Progenitor cell of endocrine pancreas (in vitro differentiated cells): ENCODE measurements at places on chromosomes 13 and 19. TPM values are rescaled to one million over a fixed set of nuclear protein-coding genes. Genes with fewer than 3 reads are reported as not detected.

DNAAF3 gene
- total RNA-seq = 14.9 and 18.4 TPM in 2 replicates

KLF12 gene
- total RNA-seq = 25.2 and 25.4 TPM in 2 replicates

SKA3 gene
- total RNA-seq = 14.3 and 16.2 TPM in 2 replicates

ZNF491 gene
- 5.4 and 6.5 TPM in 2 replicates for total RNA-seq

CDC42EP5 gene
- total RNA-seq = 1.6 and 2.1 TPM in 2 replicates

ZNF208 gene
- total RNA-seq = not detected in 2 replicates

NTN5 gene
- total RNA-seq = 0.91 and 1.0 TPM in 2 replicates

ZNF17 gene
- 14.7 and 17.7 TPM in 2 replicates for total RNA-seq

- no peak for DNase-seq
Measured at GRCh38 chr19:5624018-5624663, 1.3 kb downstream of the SAFB start.

DNA sequence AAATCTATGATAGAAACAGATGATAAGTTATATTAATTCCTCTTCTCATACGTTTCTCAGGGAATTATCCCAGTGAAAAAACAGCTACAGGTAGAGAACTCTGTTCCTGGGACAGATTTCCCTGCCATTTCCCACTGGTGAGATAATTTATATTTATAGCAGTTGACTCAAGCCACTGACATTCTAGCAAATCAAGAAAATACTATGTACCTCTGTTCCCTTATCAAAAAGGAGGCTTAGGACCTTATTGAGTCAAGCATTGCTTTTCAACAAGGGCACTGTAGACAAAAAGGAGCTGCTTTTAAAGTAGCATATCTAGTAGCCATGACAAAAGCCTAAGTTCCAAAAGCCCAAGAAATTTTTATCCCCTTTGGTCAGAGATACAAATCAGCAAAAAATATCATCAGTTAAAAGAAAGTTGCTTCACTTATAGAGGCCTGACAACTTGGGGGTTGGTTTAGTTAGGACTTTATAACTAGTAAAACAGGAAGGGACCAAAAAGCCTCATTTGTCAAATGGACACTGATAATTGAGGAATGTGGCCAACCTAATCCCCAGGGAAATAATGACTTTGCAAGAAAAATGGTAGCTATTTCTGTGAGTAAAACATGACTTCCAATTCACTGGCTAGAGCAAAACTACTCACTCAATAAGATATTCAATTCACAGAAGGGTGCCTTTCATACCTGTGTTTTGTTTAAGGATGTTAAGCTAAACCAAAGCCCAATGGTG, 652.5 kb downstream of the SLITRK1 start:
- DNase-seq = no peak

- DNase-seq = no peak
Measured at GRCh38 chr19:51511353-51511752, 9.8 kb upstream of the SIGLEC12 start.

DNA sequence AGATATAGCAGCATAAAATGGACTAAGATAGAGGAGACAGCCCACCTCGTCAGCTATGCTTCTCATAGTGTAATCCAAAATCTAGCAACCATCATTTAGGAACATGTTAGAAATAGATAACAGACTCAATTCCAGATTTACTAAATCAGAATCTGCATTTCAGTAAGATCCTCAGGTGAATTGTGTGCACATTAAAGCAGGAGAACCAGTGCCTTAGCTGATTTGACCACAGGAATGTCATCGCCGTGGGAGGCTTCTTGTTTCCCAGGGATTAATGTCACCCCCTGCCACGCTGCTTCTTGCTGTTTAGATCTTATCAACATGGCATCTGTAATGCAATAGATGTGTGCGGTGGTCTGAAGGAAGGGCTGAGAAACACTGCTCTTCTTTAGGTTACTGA, 84.0 kb downstream of the GPC5 start:
- no peak for DNase-seq

GRCh38 chr19:55493052-55493644, 4.9 kb downstream of the SSC5D start:
- no peak for DNase-seq

GRCh38 chr13:23609874-23610576, 39.8 kb downstream of the TNFRSF19 start:
- DNase-seq = no peak

DNA sequence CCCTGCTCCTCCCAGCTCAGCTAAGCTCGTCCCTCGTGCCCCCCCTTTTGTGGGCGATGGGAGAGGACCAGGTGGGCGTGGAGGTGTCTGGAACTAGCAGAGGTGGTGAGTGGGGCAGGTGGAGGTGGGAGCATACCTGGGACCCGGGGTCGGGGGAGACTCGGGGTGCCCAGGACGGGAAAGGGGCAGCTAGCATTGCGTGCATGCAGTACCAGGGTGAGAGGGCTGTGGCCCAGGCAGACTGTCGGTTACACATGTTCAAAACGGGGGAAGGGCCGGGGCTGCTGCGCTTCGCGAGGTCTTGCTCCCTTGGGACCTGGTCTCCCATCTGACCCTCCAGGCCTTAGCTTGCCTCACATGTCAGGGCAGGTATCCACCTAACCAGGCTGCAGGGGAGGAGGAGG, 9.1 kb downstream of the TLE5 start:
- no peak for DNase-seq

DNA sequence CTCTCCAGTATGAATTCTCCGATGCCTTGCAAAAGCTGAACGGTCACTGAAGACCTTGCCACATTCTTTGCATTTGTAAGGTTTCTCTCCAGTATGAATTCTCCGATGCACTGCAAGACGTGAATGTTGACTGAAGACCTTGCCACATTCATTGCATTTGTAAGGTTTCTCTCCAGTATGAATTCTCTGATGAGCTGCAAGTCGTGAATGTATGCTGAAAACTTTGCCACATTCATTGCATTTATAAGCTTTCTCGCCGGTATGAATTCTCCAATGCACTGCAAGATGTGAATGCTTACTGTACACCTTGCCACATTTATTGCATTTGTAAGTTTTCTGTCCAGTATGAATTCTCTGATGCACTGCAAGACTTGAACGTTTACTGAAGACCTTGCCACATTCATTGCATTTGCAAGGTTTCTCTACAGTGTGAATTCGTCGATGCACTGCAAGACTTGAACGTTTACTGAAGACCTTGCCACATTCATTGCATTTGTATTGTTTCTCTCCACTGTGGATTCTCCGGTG, 20.0 kb upstream of the ZNF841 start:
- DNase-seq = no peak

- no peak for DNase-seq
Measured at GRCh38 chr13:66803013-66803807, 426.9 kb downstream of the PCDH9 start.
